ENCODE measurements at places on chromosomes 2 and 18. TPM values are rescaled to one million over a fixed set of nuclear protein-coding genes. Genes with fewer than 3 reads are reported as not detected.

KIAA1328 gene
- total RNA-seq = 6.0 TPM

ACOXL gene
- total RNA-seq = 0.31 TPM

MTERF4 gene
- total RNA-seq = 15.3 TPM

TXNDC2 gene
- 2.0 TPM for total RNA-seq

SOWAHC gene
- total RNA-seq = 0.04 TPM

GALNT1 gene
- total RNA-seq = 49.6 TPM

LRRC30 gene
- not detected for total RNA-seq

LOXHD1 gene
- total RNA-seq = not detected

ATF2 gene
- 52.9 TPM for total RNA-seq

ENOSF1 gene
- total RNA-seq = 66.4 TPM

CD8A gene
- total RNA-seq = 0.07 TPM

DNA sequence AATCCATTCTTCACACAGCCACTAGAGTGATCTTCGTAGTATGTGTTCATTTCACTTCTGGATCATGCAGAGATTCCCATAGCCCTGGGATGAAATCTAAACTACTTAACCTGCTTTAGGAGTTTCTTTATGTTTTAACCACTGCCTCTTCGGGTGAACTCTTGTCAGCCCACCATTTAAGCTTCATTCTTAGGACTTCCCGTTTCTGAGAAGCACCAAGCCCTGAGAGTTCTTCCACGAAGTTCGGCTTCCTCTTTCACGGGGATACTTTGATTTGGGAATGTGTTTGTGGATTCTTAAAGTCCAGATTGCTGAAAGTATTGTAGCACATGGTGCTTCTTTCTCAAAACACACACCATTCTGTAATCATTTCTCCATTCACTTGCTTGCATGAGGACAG is 205.0 kb downstream of the UBE2E3 start:
- DNase-seq = no peak

DNA sequence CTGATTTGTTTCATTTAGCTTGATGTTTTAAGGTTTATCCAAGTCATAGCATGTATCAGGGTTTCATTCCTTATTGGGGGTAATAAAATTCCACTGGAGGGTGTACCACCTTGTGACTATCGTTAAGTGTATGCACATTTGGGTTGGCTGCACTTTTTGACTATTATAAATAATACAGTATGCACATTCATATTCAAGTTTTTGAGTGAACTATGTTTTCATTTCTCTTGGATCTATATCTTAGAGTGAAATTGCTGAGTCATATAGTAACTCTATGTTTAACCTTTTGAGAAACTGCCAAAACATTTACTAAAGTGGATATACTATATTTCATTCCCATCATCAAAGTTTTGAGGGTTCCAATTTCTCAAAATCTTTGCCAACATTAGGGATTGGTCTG is 952.7 kb downstream of the TDRD15 start:
- no peak for DNase-seq

DNA sequence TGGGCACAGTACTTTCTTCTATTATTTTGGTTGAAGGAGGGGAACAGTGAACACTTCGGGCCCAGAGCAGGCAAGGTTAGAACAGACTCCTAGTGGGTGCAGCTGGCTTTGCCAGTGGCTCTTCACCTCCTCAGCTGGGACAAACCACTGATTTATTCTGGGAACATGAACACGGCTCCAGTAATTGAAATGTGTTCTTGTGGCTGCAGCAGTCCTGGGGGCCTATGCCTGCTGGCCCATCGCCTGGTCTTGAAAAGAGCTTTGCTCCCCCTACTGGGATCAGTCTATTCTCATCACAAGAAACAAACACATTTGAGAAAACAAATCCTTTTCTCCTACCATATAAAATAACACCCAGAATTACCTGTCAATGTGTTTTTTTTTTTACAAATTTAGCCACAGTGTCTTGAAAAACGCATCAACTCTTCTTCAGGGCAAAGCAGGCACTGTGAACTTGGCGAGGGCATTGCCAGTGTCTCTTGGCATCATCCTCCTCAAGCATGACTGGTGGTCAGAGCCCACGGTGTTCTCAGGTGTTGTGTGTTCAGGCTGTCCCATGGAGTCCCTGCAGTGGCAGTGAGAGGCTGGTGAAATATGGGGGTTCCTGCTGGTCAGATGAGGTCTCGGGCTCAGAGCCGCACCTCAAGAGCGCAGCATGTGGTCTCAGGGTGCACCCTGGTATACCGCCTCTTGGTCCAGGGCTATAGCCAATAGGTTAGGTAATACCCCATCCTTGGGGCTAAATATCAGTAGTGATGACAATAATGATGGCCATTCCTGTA is 51.3 kb downstream of the RNF144A start:
- DNase-seq = no peak

- no peak for DNase-seq
These were observed 328.2 kb upstream of the CNTNAP5 start for GRCh38 chr2:123696799-123697410.

DNA sequence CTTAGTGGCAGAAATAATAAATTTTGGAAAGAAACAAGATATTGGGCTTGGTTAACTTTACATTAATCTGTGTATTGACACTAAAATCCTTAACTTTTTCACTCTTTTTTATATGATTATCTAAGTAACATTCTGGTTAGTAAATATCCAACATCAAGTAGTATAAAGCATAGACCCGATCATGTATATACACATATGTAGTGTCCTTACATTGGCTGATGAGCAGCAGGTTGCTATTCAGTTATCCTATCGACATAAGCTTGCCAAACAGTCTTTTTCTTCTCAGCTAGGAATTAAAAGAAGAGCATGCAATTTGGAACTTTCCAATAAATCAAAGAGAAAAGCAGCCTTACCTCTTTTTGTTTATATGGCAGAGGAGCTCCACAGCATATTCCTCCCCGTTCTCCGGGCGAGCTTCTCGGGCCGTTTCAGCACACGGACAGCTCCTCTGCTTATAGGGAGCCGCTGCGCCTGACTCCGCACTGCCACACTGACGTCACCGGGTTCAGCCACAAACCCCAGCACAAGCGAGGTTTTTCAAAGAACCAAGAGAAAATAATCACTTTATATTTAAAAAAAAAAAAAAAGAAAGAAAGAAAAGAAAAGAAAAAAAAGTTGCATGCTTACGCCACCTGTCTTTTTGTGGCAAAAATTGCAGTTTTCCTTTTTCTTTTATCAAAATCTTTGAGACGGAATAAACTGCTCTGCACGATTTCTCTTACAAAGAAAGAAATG is at the start of gene SCG2:
Gene SCG2 (minus strand): TSS at position 430 of the 735 bp plus-strand sequence. CDS start 3,079 bp downstream, outside the sequence.
- peak; percentile 9 for DNase-seq

GRCh38 chr18:68181956-68182355 is 533.0 kb downstream of the TMX3 start:
- DNase-seq = no peak

DNA sequence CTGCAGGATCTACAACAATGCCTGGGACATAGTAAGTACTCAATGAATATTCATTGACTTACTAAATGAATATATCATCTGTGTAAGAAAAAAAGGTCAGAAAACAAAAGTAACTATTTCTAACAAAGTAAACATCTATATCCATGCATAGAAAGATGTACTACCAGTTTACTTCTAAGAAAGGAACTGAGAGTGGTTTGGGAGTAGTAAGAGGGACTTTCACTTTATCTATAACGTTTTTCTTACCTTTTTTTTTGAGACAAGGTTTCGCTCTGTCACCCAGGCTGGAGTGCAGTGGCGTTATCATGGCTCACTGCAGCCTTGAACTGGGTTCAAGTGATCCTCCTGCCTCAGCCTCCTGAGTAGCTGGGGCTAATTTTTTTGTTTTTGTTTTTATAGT is 25.7 kb downstream of the DHX57 start:
- DNase-seq = no peak

- DNase-seq = no peak
These were observed 31.5 kb downstream of the ACVR1C start for GRCh38 chr2:157596992-157597681.

- no peak for DNase-seq
These were observed 43.0 kb upstream of the MGAT4A start for GRCh38 chr2:98773907-98774306.

GRCh38 chr2:191572319-191572718 is 105.6 kb upstream of the NABP1 start:
- no peak for DNase-seq

GRCh38 chr2:178413472-178414265 is 37.3 kb downstream of the PRKRA start:
- DNase-seq = peak; percentile 74

- DNase-seq = no peak
These were observed 20.2 kb upstream of the KLF11 start for GRCh38 chr2:10022966-10023662.

DNA sequence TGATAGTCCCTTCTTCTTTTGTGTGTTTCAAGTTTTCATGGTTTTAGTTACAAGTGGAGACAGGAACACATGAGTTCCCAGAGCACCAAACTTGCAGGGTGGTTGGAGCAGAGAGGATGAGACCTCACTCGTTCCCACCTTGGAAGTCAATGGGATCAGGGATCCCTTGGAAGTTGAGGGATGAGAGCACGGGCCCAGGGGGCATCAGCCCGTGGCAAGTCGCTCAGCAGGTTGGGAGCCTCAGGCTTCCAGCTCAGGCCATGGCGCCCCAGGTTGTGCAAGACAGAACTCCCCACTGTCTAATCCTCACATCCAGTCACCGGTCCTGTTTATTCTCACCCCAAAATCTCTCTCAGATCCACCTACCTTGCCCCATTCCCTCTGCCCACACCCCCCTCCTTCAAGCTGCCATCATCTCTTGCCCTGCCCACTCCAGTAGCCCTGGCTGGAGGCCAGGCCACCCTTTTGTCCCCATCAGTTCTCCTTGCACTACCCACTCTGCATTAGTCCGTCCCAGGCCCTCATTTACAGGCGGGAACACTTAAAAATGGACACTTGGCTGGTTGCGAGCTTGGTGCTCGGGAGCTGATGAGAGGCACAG is 37.6 kb upstream of the FOSL2 start:
- peak; percentile 26 for DNase-seq

DNA sequence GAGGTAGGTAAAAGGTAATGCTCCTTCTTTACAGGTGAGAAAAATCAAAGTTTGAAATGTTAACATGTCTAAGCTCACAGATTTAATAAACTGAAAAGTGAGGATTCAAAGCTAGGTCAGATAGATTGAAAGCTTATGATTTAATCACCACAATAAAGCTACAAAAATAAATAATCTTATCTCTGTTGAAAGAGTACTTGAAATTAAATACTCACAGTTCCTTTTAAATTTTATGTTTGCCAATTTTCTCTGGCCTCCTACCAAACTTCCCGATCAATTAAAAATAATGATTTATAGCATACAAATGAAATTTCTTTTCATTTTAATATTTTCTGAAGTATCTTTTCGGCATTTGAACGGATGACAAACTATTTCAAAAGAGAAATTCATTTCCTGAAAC is 77.3 kb downstream of the GAREM1 start:
- DNase-seq = no peak

DNA sequence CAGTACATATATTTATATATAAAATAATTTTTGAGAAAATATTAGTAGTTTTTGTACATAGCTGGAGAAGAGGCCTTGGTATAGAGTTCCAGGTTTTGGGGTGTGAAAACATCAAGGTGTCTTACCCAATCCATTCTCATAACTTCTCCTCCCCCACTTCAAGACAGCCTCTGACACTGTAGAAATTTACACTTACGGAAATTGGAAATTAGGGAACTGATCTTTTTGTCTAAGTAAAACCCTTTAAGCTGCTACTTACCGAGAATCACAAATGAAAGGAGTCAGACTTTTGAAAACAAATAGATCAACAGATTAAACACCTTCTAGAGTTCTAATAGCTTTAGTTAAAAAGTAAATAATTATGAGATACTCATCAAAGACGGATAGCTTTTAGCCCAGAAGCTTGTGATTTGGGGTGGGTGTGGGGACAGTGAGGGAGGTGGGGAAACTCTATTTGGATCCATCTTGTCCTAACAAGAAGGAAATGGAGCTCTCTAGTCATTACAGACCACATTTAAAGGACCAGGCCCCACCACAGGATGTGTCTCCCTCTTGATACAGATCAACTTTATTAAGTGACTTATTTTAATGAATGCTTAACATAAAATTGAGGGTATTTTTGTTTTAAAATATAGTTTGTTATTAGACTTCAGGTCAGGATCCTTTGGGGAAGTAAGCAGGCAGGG is 11.1 kb upstream of the FBXO11 start:
- no peak for DNase-seq

DNA sequence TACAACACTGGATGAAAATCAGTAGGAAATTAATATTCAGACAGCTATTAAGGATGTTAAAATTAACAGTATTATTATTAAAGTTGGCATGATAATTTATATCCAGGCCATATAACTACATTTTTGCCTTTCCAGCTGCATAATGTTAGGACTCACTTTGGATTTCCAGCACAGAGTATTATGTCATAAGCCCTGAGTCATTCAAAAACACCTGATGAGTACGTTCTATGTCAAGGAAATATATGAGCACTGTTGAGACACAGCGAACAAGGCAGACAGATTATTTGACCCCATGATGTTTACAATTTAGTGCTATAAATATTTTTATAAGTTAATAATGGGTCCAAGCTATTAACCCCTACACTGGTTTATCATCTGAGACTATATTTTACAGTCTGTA is 59.8 kb upstream of the RIT2 start:
- no peak for DNase-seq

DNA sequence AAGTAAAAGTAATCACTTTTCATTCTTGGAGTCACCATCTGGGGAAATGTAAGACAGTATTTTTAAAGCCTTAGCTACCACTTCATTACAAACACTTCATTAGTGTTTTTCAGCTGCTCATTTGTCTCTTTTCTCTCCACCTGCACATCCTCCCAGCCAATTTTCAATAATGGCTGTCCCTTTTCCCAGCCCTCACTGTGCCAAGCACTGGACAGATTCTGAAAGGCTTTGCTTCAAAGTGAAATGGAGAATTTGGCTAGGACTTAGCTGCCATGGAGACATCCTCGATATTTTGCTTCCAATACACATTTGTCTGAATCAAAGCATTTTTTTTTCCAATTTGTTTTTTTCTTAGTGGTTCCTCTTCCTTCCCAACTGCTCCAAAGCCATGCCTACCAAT is 272.4 kb upstream of the NRXN1 start:
- no peak for DNase-seq

DNA sequence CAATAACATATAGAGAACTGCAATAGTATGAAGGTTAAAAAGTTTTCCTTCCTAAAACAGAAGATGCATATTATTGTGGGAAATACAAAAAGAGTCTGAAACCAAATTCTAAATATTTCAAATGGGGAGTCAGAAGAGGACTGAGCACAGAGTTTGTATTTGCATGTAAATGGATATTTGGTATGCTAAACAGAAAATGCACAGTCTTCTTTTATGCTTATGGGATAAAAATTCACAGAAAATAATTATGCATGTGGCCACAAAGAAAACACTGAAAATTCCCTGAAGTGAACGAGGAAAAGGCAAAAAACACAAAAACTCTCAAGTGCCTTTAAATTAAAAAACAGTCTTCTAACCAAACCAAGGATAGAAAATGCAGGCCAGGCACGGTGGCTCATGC is 142.7 kb downstream of the NCKAP5 start:
- DNase-seq = no peak

GRCh38 chr2:235063471-235063961 is 111.7 kb downstream of the SH3BP4 start:
- no peak for DNase-seq

- no peak for DNase-seq
These were observed 108.8 kb downstream of the FMNL2 start for GRCh38 chr2:152443771-152444170.
